ENCODE measurements at places on chromosomes 4 and X.

DNA sequence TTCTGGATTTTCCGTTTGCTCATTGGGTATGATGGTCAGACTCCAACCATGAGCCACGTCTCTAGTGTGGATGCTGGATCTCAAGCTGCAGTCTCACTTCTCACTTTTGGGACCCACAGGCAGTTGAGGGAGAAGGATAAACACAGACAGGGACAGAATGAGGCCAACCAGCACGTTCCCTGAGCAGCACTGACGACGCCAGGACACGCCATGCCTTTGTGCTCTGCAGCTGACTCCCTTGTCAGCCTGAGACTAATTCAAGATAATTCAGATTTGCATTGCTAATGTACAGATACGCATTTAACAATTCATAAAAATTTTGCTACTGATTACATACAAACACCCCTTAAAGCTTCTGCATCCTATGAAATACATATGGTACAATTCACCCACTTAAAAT, 106.5 kb downstream of the FAM193A start:
- DNase-seq, result no peak

- no peak for DNase-seq
These were observed 68.0 kb downstream of the OPHN1 start for GRCh38 chrX:68365341-68365740.

- no peak for DNase-seq
These were observed 30.1 kb upstream of the KIAA0232 start for GRCh38 chr4:6752486-6752829.

GRCh38 chrX:3940000-3940610, 226.7 kb upstream of the PRKX start:
- peak; percentile 28 for DNase-seq

DNA sequence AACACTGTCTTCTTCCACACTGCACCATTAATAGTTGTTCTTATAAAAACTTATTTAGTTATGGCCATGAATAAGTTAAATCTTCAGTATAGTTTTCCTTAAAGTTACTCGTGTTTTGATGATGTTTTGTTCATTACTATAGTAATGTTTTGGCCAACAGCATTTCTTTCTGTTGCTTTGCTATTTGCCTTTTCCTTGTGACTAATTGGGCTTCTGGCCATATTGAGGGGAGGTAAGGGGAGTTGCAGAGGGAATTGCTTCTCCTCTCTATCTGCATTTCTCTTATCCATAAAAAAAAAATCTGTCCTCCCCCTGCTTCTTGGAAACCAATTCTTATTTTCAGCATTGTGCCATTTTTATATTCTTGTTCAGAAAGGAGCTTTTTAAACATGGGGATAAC, 42.7 kb upstream of the ZCCHC12 start:
- DNase-seq, result no peak
